Glutamatergic neuron (in vitro differentiated cells): ENCODE measurements at places on chromosomes 5 and 9. TPM values are rescaled to one million over a fixed set of nuclear protein-coding genes. Genes with fewer than 3 reads are reported as not detected.

- peaks cover 2% of the 10 kb centered on the region for H3K4me1 ChIP-seq
- DNase-seq, result no peak
- no peak overlapping the region for H3K4me3 ChIP-seq
- H3K36me3 ChIP-seq, result no peaks in the 10 kb centered on the region
- no peaks in the 10 kb centered on the region for H3K27me3 ChIP-seq
These were observed 169.4 kb downstream of the CD180 start for GRCh38 chr5:67027171-67027570.

CMYA5 gene
- 0.74 TPM for total RNA-seq

DNA sequence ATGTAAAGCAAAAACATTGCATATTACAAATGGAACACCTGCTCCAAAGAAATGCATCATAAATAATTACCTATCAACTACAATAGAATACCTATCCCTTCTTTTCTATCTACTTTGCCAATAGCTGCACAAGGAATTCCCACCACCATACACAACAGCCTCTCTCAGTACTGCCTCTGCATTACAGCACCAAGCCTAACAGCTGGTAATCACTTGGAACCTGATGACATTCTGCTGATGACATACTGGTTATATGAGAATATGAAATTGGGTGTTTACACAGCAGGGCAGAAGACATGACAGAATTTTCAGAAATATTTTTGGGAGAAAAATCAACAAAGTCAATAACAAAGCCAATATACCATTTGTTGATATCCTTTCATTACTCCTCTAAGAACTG lies 43.2 kb downstream of the PSMB7 start:
- H3K4me1 ChIP-seq, result peaks cover 42% of the 10 kb centered on the region
- H3K36me3 ChIP-seq, result peaks cover 7% of the 10 kb centered on the region
- no peak for DNase-seq

DNA sequence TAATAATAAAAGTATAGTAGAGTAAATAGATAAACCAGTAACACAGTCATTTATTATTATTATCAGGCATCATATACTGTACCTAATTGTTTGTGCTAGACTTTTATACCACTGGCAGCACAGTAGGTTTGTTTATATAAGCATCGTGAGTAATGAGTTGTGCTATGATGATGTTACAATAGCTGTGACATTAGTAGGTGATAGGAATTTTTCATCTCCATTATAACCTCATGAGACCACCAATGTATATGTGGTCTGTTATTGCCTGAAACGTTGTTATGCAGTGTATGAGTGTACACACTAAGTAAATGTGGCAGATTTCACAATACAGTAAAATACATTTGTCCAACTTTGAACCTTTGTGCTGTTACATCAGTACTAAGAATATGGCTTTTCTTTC lies 72.7 kb upstream of the SPATA31D4 start:
- H3K4me1 ChIP-seq, result no peaks in the 10 kb centered on the region
- H3K36me3 ChIP-seq, result no peaks in the 10 kb centered on the region
- DNase-seq, result no peak

DNA sequence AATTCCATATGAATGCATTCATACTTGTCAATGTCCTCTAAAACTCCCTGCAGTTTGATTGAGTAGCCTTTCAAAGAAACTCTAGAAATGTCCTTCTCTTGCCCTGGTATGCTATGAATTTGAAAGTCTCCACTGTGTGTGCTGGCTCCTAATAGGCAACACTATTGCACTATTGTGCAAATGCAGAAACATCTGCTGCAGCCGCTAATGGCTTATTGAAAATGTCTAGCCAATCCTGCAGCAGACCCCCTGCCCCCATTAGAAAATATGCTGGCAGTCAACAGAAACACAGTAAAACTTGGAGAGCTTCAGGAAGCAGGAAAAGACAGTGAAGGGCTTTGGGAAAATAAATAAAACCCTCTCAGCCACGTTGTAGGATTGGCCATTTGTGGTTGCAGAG lies 87.3 kb upstream of the GRAMD2B start:
- no peaks in the 10 kb centered on the region for H3K27me3 ChIP-seq
- DNase-seq, result no peak
- no peak overlapping the region for H3K4me3 ChIP-seq
- peaks cover 6% of the 10 kb centered on the region for H3K4me1 ChIP-seq
- H3K27ac ChIP-seq, result no peak overlapping the region

DNA sequence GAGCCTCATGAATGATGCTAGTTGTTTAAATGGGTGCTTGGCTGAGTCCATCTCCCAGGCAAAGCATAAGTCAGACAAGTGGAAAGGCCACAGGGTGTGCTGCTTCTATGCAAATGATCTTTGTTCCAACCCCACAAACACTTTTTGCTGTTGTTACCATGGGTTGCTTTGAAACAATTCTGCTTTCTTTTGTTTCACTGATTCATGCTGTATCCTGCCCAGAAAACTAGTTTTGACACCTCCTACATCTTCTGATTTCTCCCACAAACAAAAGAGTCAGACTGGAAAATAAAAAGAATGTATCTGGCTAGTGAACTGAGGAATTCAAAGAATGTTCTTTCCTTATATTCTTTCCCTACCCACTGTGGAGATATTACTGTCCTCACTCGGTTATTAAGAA lies 298.6 kb downstream of the DIRAS2 start:
- H3K27ac ChIP-seq, result peak overlapping the region; percentile 31
- peak overlapping the region; percentile 10 for H3K4me3 ChIP-seq
- no peaks in the 10 kb centered on the region for H3K36me3 ChIP-seq
- no peaks in the 10 kb centered on the region for H3K27me3 ChIP-seq

TRMO gene
- 11.2 TPM for total RNA-seq

MTX3 gene
- 21.8 TPM for total RNA-seq

FCN1 gene
- not detected for total RNA-seq

PTCD2 gene
- 6.7 TPM for total RNA-seq

PSD2 gene
- 2.3 TPM for total RNA-seq

TMEM252 gene
- not detected for total RNA-seq

- no peaks in the 10 kb centered on the region for H3K27me3 ChIP-seq
- peak overlapping the region; percentile 74 for H3K4me3 ChIP-seq
- DNase-seq, result no peak
- H3K27ac ChIP-seq, result peak overlapping the region; percentile 92
- peaks cover 31% of the 10 kb centered on the region for H3K4me1 ChIP-seq
- no peaks in the 10 kb centered on the region for H3K36me3 ChIP-seq
These were observed 80.5 kb downstream of the FNBP1 start for GRCh38 chr9:129962451-129962864.
